ENCODE measurements at places on chromosomes 3 and 15.
A peak's percentile ranks its signal among the peaks of the same experiment; 100 is the strongest.

GRCh38 chr15:57118013-57118799, 199.8 kb downstream of the TCF12 start:
- DNase-seq, result peak; percentile 57

DNA sequence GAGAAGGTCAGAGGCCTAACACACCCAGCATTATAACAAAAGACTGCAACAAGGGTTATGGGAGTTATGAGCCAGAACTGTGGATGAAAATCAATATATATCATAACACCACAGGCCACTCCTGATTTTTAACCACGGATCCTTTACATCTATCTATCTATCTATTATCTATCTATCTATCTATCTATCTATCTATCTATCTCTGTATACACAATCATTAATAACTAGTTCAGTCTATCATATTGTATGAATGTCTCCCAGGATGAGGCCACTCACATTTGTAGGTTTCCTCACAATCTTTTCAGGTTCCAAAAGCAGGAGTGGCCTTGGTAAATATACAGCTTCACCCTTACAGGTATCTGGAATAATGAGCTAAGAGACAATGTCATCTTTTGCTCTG, 94.2 kb downstream of the PDCD6IP start:
- DNase-seq, result no peak

DNA sequence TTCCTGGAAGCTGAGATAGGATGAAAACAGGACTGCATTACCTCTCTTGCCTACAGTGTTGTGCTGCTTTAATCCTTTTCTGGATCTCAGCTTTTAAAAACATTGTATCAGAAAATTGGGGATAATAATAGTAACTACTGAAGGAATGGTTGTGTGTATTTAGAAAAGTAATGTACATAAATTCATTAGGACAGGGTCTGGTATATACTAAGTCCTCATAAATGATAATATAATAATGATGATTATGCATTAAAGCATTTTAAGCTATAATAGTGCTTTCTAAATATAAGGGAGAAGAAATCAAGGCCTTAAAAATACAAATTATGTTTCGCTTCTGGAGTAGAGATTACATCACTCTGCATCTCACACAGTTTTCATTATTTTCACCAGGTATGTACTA, 530.1 kb downstream of the ZNF385D start:
- DNase-seq, result no peak

GRCh38 chr3:181618260-181618659, 93.5 kb upstream of the SOX2 start:
- DNase-seq, result no peak

DNA sequence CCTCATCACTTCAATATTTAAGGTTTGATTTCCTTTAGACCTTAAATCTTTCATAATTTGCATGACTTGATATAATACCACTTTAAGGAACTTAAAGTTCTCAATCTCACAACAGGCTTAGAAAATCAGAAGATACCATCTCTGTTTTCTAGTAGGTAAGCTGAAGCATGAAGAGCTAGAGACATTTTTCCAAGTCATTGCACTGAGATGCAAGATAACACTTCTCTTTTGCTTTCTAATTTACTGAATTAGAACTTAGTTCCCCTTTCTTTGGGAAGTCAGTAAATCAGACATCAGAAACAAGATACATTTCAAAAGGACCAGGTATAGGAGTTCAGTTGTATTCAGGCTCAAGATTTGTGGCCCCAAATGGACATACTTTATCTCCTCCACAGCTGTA, 79.7 kb downstream of the DZIP3 start:
- no peak for DNase-seq

DNA sequence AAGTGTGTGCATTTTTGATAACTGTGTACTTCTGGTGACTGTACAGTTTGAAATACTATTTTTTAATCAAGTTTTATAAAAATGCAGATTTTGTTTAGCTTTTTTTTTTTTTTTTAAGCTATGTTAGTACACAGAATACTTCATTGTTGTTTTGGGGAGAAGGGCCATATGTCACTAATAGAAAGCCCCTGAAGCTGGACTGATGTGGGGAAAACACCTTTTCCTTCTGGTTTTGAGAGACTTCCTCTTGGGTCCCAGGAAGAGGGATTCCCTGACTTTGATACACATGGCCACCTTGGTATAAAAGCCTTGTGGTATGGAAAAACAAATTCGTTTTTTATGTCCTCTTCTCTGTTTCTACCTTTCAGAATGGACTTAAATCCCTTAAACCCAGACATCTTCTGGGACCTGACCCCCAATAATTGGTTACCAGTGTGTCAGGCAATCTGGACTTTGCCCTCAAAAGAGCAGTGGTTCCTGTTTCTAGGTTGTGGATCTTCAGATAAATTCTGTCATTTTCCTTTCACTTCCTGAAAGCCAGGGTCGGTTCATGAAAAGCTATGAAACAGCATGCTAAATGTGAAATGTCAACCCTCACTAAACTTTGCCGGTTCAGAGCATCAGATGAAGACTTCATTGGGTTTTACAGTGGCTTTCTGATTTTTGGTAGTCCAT, 31.1 kb upstream of the BLOC1S6 start:
- no peak for DNase-seq

GRCh38 chr3:76756577-76756976, 283.3 kb upstream of the ROBO2 start:
- no peak for DNase-seq

- no peak for DNase-seq
Measured at GRCh38 chr15:92914768-92915221, 14.7 kb downstream of the CHD2 start.

DNA sequence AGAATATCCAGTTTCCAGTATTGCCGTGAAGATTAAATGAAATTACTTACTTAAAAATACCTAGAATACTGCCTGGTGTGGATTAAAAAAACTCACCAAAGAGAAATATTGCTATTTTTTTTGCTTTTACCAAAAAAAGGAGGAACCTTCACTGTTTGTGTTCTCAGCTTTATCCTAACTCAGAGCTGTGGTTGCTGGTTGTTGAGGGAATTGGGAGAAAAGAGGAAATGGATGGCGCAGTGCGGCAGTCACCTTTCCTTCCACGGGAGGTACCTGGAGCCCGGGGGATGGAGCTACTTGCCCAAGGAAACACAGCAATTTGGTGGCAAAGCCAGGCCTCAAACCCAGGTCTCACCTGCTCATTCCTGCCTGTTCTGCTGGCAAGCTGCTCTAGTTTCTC, 270.3 kb downstream of the RPLP1 start:
- no peak for DNase-seq

DNA sequence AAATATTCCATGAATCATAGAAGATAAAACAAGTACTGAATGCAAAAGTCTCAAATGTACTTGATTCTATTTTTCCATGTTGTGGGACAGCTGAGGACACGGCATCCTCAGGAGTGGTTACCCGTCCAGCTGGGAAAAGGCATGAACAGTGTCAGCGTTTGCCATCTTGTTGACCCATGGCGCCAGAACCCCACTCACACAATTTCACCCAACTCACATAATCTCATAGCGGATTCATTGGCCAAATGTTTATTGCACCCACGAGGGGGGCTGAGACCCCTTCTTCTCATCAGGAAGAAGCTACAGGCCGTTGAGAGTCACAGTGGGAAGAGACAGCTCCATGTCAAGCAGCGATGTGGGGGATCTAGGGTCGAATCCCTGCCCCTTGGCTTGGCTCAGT, 72.9 kb downstream of the OCA2 start:
- no peak for DNase-seq

- peak; percentile 89 for DNase-seq
Measured at GRCh38 chr3:160169139-160169976, 55.9 kb upstream of the C3orf80 start.

GRCh38 chr3:65508750-65509422, 529.8 kb downstream of the MAGI1 start:
- no peak for DNase-seq

GRCh38 chr3:40258555-40258954, 51.0 kb upstream of the EIF1B start:
- peak; percentile 80 for DNase-seq

DNA sequence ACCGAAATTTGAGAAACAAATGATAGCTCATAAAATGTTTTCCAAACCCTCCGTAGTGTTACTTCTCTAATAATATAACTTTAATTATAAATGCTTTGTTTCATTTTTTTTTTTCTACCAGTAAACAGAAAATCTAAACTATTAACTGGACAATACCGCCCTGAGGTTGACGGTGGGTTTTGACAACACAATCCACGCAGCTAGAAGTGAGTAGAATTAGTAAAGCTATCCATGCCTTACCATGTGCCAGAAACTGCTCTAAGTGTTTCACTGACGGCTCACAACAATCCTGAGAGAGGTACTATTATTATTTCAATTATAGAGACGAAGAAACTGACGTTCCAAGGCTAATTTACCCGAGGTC, 410 bp downstream of the NDUFAF1 start:
- DNase-seq, result no peak

- peak; percentile 85 for DNase-seq
Measured at GRCh38 chr15:90035095-90035839, 34.1 kb downstream of the ZNF710 start.

- DNase-seq, result no peak
Measured at GRCh38 chr15:27993996-27994780, 104.9 kb downstream of the OCA2 start.

GRCh38 chr3:126867863-126868200, 115.1 kb upstream of the PLXNA1 start:
- DNase-seq, result no peak

DNA sequence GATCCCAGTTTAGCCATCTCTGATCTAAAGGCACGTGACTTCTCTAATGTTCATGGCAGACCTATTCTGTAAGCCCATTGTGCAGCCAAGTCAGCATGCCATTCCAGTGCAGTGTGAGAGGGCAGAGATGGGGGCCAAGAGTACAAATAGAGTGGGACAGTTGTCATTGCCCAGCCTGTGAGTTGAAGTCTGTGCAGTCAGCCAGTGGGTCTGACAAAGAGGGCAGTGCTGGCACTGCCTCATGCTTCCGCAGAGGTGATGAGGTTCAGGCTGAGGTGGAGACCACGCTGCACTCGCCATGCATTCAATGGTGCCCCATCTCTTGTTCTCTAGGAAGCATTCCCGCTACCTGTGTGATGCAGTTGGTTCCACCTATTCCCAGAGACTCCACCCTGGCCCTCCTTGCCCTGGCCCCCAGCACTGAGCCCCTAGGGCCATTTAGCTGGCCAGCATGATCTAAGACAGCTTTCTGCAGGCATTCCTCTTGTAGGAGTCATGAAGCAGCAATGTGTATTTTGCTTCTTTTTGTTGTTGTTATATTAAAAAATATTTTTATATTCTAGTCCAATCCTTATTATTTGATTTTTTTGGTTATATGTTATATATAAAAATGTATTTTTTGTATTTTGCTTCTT, 3.7 kb downstream of the MRAS start:
- peak; percentile 40 for DNase-seq

DNA sequence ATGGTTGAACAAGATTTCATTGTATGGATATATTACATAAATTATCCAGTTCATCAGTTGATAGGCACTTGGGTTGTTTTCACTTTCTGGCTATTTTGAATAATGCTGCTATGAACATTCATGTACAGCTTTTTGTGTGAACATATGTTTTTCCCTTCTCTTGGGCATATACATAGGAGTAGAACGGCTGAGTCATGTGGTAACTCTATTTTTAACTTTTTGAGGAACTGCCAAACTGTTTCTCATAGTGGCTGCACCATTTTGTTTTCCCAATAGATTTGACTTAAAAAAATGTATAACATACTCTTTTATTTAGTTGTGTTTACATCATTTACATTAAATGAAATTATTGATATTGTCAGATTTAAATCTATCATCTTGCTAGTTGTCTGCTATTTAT, 28.8 kb upstream of the RFX7 start:
- DNase-seq, result no peak

GRCh38 chr3:71429597-71429988, 153.9 kb downstream of the FOXP1 start:
- no peak for DNase-seq

DNA sequence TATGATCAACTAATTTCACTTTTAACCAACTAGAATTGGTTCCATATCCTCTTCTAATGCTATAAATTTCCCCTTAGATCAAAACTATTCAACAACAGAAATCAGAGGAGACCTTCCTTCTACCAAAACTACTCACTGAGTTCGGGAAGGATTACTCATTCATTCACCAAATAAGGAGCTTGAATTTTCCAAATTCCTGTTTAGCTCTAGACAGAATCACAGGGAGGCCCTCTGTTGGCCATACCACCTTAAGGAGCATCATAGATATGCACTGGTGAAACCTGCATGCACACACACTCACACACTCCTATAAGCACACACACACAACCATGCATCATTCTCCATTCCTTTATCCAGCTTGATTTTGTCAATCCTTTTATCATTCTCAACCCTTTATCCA, 49.0 kb downstream of the SUCLG2 start:
- peak; percentile 78 for DNase-seq

DNA sequence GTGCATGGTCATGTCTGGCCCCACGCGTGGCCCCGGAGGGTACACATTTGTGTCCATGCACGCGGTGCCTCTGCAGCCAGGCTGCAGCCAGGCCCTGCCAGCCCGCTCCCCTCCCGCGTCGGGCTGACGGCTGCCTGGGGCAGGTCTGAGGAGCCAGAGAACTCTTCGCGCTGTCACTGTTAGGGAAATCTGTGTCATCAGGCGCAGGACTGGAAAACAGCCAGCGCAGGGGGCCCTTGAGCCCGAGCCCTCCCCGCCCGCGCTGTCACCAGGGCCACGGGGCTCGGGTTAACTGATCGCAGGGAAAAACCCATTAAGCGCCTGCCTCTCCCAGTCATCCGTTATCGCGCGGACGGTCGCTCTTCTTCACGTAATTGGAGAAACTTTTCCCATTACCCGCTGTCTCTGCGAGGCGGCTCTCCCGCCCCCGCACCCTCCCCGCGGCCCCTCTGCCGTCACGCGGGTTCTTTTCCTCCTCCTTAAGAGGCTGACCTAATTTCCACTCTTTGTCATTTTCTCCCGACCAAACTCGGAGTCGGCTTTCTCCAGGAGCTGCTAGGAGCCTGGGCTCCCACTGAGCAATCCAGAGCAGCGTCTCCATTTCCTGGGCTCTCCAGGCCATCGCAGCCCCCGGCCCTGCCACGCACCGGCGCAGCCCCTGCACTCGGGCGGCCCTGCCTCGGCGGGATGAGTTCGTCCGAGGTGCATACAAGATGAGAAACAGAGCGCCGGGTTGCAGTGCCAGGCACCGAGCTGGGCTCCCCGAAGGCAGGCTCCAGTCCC, 57.5 kb upstream of the PRR23E start:
- no peak for DNase-seq

DNA sequence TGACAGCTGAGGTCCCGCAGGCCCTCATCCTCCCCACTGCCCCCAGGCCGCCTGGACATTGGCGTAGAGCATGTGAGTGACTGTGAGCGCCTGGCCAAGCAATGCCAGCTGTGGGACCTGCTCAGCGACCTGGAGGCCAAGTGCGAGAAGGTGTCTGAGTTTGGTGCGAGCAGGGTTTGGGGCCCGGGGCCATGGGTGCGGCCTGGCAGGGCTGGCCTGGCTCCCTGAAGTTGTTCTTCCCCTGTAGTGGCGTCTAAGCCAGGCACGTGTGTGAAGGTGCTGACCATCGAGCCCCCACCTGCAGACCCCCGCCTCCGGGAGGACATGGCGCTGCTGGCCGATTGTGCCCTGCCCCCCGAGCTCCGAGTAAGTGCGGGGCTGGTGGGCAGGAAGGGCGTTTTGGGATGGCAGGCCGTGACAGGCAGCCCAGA, 4.2 kb downstream of the ABTB1 start:
- no peak for DNase-seq

- DNase-seq, result peak; percentile 98
Measured at GRCh38 chr3:128112357-128112968, 11.1 kb downstream of the RUVBL1 start.

Data from ELR (cell line).